T-helper 17 cell (primary cell): ENCODE measurements at places on chromosomes 7 and 10. TPM values are rescaled to one million over a fixed set of nuclear protein-coding genes. Genes with fewer than 3 reads are reported as not detected.

DNA sequence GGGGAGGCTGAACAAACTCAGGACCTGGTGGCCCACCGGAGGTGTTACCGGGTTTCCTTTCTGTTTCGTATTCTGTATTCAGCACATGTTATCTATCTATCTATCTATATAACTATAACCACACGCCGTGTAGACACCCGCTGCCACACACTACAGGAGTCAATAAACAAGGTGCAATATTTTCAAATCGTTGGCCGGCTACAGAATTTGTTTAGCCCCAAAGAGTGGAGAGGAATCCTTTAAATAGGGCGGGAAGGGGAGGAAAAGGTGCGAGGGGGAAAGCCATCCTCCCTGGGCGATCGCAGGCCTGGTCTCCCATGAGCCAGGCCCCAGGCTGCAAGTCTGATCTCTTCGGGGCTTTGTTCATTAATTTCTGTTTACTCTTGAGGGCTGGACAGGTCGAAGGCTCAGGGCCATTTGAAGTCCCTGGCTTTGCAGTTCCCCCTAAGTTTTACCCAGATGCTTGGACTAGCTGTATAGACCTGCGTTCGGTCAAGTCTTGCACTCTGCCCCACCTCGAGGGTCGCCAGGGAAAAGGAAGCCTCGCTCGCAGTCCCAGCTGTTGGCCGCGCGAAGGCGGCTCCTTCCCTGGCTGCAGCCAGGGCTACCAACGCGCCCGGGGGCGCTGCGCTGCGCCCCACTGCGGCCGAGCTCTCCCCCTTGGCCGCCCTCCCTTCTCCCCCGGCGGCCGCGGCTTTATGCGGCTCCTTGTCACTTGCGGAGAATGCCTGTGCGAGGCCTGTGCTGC is 3.8 kb downstream of the NKX2-3 start:
- DNase-seq, result no peak

DNA sequence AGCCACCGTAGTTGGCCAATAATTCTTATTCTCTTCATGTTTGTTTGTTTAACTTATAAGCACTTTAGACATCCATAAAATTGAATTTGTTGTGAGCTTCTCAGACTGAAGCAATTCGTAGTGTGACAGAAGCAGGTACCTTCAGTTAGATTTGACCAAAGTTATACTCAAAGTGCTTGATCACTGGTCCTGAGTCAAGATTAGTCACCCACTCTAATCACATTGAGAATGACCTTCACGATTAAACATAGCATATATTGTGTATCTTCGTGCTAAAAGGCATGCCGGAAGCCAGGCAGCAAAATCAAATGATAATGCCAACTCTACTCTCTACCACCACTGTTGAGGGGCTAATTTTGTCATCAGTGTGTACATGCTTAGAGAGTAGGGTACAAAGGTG is 763.7 kb upstream of the MBL2 start:
- no peak for DNase-seq

CLDN3 gene
- not detected for total RNA-seq

- no peak for DNase-seq
Measured at GRCh38 chr10:47452495-47453140, 31.3 kb downstream of the ANXA8 start.

DNA sequence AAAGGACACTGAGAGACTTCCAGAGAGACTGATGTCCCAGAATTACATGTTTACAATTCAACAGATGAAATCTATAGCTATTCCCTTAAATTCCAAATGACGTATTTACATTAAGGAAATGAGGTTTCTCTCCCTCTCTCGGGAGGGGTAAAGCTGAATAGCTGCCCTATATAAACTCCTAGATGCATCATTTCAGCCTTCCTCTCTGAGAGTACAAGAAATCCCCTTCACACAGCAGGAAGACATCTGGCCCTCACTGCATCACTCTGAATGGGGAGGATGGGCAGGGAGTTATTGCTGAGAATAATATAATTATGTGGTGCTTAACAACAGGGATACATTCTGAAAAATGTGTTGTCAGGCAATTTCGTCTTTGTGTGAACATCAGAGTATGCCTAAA is 11.0 kb downstream of the POT1 start:
- no peak for DNase-seq

EPO gene
- not detected for total RNA-seq

- no peak for DNase-seq
Measured at GRCh38 chr10:66144016-66144415, 781.8 kb upstream of the LRRTM3 start.

DNA sequence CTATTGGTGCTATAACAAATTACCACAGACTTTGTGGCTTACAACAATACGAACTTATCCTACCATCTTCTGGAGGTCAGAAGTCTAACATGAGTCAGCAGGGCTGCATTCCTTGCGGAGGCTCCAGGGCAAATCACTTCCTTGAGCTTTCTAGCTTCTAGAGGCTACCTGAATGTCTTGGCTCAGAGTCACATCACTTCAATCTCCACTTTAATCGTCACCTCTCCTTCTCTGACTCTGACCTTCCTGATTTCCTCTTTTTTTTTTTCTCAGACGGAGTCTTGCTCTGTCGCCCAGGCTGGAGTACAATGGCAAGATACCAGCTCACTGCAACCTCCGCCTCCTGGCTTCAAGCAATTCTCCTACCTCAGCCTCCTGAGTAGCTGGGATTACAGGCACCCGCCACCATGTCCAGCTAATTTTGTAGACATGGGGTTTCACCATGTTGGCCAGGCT is 44.6 kb upstream of the ANAPC16 start:
- no peak for DNase-seq

DNA sequence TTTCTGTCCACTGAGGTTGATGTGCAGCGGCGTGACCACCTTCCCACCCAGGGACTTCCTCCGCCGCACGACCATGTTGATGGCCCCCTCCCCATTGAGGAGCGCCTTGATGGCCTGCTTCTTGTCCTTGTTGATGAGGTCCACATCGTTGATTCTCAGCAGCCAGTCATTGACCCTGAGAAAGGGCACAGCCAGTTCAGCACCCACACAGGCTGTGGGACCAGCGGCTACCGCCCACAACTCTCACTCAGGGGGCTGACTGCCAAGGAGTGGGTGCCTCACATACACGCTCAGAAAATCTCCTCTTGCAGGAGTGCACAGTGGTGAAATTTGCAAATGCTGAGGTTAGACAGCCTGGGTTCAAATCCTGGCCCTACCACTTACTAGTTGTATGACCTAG is 97.2 kb downstream of the DLG5 start:
- no peak for DNase-seq

GRCh38 chr7:33232632-33233145 is 103.3 kb downstream of the BBS9 start:
- no peak for DNase-seq

GRCh38 chr7:91685544-91685943 is 195.0 kb downstream of the MTERF1 start:
- no peak for DNase-seq

GPER1 gene
- not detected for total RNA-seq

GCK gene
- total RNA-seq, result not detected

- no peak for DNase-seq
Measured at GRCh38 chr10:77513220-77513619, 124.4 kb downstream of the KCNMA1 start.

DNA sequence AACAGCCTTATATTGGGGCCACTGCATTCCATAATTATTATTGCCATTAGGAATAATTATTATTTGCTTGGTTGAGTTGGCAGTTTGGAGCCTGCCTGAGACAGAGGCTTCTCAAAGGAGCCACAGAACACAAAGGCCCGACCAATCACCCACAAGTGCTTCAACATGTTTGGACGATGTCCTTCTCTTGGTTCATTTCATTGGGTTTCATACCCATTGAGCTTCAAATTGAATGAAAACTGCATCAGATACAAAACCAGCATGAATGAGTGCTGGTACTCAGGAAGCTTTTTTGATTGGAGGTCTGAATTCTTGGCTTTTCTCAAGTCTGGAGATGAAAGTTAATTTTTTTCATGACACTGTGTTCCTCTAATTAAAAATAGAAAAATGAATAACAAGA is 168.3 kb downstream of the CREB5 start:
- no peak for DNase-seq

ECHS1 gene
- 20.2 TPM for total RNA-seq

DNA sequence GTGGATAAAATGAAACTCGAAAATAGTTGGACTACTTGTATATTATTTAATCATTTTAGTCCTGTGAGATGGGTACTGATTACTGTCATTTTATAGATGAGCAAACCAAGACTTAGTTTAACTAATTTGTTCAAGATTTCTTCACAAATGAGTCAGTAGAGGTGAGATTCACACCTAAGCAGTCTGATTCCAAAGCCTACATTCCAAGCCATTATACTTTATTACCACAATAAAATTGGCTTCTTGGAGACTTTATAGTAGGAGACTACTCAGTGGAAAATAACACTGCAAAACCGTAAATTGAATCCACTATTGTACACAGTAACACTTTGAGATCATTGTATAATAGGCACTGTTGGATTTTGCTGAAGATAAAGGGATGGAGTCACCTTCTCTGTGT is 2.2 kb downstream of the PHTF2 start:
- DNase-seq, result no peak

GRCh38 chr10:59016043-59016442 is 160.4 kb upstream of the PHYHIPL start:
- no peak for DNase-seq

SRGN gene
- total RNA-seq, result 467 TPM

GRCh38 chr7:12423355-12423996 is 19.8 kb upstream of the VWDE start:
- DNase-seq, result no peak

NOM1 gene
- total RNA-seq, result 31.3 TPM

CASTOR2 gene
- 7.0 TPM for total RNA-seq
